H1 (cell line): ENCODE measurements at places on chromosomes 2 and 18.

- DNase-seq, result no peak
These were observed 52.9 kb downstream of the DPYSL5 start for GRCh38 chr2:26900831-26901321.

DNA sequence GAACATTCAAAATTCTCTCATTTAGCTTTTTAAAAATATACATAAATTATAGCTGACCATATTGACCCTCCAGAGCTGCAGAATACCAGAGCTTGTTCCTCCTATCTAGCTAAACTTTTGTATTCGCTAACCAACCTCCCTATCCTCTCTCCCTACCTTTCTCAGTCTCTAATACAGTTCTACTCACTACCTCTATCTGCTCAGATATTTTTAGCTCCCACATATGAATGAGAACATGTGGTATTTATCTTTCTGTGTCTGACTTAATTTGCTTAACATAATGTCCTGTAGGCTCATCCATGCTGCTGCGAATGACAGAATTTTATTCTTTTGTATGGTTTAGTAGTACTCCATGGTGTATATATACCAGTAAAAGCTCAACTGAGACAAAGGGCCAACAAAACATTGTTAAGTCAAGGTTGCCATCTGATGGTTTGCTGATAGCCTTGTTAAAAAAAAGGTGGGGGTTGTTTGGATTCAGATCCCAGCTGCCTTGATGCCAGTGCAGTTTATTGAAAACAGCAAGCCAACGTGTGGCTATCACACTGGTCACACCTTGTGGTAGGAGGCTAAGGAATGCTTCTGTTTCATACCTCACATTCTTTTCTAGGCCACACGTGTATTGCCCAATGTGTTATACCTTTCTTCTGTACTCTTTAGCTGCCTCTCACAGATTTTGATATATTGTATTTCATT lies 101.5 kb downstream of the VWA3B start:
- no peak for DNase-seq

- no peak for DNase-seq
These were observed 809.2 kb downstream of the CNTNAP5 start for GRCh38 chr2:124834331-124834730.

- no peak for DNase-seq
These were observed 52.7 kb downstream of the NAB1 start for GRCh38 chr2:190701586-190701985.

GRCh38 chr2:201378496-201379397 lies 21.6 kb upstream of the FLACC1 start:
- DNase-seq, result no peak

GRCh38 chr2:238015705-238016104 lies 45.1 kb upstream of the SCLY start:
- DNase-seq, result no peak

GRCh38 chr2:98487806-98488189 lies 43.1 kb downstream of the INPP4A start:
- no peak for DNase-seq

GRCh38 chr2:239488125-239488524 lies 87.3 kb upstream of the HDAC4 start:
- DNase-seq, result no peak

- no peak for DNase-seq
These were observed 54.7 kb downstream of the EML4 start for GRCh38 chr2:42223855-42224268.

GRCh38 chr2:118055512-118056164 lies 32.6 kb upstream of the INSIG2 start:
- no peak for DNase-seq
